Gastroesophageal sphincter (tissue), 4 donors: ENCODE measurements at places on chromosomes 6 and 20.

DNA sequence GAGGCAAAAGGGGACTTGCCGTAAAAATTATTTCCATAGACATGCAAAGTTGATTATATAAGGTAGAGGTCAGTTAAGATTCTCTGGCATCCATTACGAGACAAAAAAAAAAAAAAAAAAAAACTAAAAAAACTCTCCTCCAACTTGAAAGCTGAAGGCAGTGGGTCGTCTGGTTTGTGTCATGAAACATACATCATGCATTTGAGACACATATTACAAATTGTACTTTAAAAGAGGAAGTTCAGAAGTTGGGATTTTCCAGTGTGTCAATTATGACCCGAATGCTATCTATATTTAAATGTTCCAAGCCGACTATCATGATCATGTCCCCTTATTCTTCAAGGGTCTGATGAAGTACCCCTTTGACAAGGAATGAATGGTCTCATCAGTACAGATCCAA is 125.1 kb downstream of the ZNF217 start:
- H3K4me1 ChIP-seq = no peaks in the 10 kb centered on the region
- H3K27me3 ChIP-seq = no peaks in the 10 kb centered on the region

DNA sequence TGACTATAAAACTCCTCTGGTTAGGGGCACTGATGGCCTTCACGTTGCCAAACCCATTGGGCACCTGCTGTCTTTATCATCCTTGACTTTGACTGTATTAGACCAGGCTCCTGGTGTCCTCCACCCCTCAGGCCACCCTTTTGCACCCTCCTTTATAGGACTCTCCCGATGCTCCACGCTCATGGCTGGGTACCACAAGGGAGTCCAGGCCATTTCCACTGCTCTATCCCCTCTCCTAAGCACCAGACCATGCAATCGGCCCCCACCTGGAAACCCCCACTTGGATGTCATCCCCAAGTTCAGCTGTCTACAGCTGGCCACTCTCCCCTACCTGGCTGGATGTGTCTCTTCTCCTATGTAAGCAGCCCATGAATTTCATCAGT is 115.2 kb downstream of the TOX2 start:
- H3K27me3 ChIP-seq = no peaks in the 10 kb centered on the region
- H3K4me1 ChIP-seq = no peaks in the 10 kb centered on the region
- H3K4me3 ChIP-seq = no peak overlapping the region
- no peak overlapping the region for H3K27ac ChIP-seq
- ATAC-seq = no peak

GRCh38 chr6:11900662-11901598 is 111.2 kb upstream of the HIVEP1 start:
- no peak overlapping the region for H3K4me3 ChIP-seq
- H3K4me1 ChIP-seq = no peaks in the 10 kb centered on the region
- H3K27me3 ChIP-seq = no peaks in the 10 kb centered on the region
- no peaks in the 10 kb centered on the region for H3K36me3 ChIP-seq

DNA sequence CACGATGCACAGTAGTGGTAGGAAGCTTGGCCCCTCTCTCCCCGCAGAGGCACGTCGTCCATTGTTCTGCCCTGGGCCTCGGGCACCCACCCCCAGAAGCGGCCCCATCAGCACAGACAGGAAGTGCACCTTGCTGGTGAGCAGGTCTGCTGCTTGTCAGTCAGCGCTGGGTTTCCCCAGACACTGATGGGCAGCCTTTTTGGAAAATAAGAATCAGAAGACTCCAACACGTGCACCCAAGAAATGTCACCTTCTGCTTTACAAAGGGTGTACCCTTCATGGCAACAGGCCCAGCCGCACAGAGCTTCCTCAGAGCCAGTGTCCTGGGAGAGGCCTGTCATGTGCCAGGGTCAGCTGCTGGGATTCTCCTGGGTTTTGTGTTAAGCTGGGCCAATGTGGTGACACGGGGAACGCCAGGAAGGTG is 34.7 kb upstream of the IRF4 start:
- no peak overlapping the region for H3K4me3 ChIP-seq
- no peaks in the 10 kb centered on the region for H3K36me3 ChIP-seq
- H3K27ac ChIP-seq = no peak overlapping the region
- ATAC-seq = no peak

DNA sequence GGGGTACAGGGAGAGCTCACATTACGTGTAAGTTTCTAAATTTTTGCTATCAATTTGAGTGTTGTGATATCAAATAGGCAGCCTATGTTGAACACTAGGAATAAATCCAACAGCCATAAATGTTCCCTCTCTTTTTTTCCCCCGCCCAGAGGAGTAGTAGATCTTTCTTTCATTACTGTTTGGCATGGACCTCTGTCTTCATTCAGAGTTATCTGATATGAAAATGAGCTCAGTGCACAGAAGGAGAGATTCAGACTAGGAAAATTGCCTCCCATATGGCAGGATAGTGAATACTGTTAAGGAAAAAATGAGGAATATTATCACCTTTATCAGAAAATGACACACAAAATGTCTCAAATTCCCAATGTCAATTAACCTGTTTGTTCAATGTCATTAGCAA is 110.0 kb upstream of the EYS start:
- no peaks in the 10 kb centered on the region for H3K27me3 ChIP-seq
- no peak overlapping the region for H3K27ac ChIP-seq
- H3K4me3 ChIP-seq = no peak overlapping the region

DNA sequence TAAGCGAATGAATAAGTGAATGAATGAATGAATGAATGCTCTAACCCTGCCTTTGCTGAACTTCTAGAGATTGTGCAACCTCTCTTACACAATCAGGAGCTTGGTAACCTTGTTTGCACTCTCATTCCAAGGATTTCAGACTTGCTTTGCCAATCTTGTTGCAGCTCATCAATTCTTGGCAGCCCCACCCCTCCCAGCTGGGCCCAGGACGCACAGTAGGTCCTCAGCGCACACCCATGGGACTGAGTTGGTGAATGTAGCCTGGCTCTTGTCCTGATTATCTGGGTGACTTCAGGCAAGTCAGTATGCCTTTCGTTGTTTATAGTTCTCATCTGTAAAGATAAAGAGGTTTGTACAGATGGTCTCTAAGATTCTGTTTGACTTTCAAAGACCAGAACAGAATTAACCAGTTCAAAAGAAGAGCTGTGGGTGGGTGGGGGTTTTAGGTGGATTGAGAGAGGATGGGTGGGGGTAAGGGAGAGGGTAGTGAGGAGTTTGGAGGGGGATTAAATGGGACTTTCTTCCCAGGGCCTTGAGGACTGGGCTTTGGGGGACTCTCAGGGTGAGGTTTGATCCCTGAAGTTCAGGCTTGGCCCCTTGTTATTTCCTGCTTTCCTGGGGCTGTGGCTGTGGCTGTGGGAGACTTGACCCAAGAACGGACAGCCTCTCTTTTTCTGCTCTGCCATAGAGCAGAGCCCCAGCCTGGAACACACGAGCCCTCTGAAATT is 33.2 kb downstream of the VEGFA start:
- no peaks in the 10 kb centered on the region for H3K36me3 ChIP-seq
- no peak overlapping the region for H3K4me3 ChIP-seq
- no peaks in the 10 kb centered on the region for H3K27me3 ChIP-seq
- no peak overlapping the region for H3K27ac ChIP-seq

DNA sequence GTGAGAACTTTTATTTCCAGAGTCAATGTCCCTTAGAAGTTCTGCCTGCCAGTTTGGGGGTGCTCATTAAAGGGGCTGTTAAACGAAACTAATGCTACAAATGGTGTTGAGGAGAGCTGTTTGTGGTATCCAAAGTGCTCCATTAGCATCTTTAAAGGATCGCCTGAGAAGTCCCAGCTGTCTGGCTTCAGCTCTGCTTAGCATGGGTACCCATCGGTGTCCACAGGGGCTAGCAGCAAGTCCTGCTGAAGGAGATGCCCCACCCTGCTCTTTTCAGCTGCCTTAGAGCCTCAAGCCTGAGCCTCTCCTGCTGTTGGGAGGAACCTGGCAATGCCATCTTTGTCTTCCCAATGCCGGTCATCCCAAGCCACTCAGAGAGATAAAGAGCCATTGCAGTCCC is 111.1 kb downstream of the FOXO3 start:
- H3K27ac ChIP-seq = no peak overlapping the region
- H3K4me3 ChIP-seq = no peak overlapping the region
- H3K36me3 ChIP-seq = peaks cover 9% of the 10 kb centered on the region
- no peak for ATAC-seq

DNA sequence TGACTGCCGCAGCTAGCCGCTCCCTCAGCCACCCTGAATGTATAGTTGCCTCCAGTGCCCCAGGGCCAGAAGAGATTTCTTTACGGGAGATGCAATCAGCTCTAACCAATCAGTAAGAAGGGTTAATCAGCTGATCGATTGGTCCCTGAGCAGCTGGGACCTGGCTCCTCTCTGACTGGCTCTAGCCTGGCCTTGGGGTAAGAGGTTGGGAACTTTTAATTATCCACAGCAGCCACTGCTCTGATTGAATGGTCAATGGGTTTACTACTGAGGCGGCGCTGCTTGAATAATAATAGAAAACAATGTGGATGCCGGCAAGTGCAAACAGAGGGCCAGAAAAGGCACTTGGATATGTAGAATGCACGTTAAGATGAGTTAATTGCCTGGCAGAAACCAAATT is 99.8 kb downstream of the TFAP2A start:
- H3K27ac ChIP-seq = peak overlapping the region; percentile 78
- ATAC-seq = no peak
- no peak overlapping the region for H3K4me3 ChIP-seq
- H3K36me3 ChIP-seq = no peaks in the 10 kb centered on the region
- H3K27me3 ChIP-seq = no peaks in the 10 kb centered on the region

DNA sequence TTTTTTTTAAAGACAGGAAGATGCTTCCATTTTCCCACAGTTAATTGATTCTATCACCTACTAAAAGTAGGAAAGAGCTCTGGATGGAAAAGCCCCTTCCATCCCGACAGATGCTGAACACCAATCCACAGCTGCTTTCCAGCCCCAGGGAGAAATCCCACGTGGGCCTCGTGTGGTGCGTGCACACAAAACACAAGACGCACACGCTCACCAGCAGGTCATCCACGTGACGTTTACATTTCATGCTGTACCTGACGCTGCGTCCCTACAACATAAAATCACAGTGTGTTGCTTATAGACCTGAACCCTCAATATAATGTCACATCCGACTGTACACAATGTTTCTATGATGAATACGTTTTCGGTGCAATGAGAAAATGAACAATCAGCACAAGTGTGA is 50.2 kb upstream of the DACT2 start:
- no peak overlapping the region for H3K4me3 ChIP-seq
- H3K27ac ChIP-seq = no peak overlapping the region
- H3K4me1 ChIP-seq = peaks cover 32% of the 10 kb centered on the region
- H3K36me3 ChIP-seq = no peaks in the 10 kb centered on the region
- H3K27me3 ChIP-seq = no peaks in the 10 kb centered on the region

GRCh38 chr6:23747239-23747638 is 378.8 kb upstream of the NRSN1 start:
- no peak overlapping the region for H3K27ac ChIP-seq
- H3K4me1 ChIP-seq = no peaks in the 10 kb centered on the region
- no peaks in the 10 kb centered on the region for H3K27me3 ChIP-seq
- ATAC-seq = no peak

GRCh38 chr20:1663917-1664316 is 6.3 kb upstream of the SIRPG start:
- H3K27me3 ChIP-seq = peaks cover 16% of the 10 kb centered on the region
- no peak for ATAC-seq
- H3K36me3 ChIP-seq = no peaks in the 10 kb centered on the region
- no peak overlapping the region for H3K27ac ChIP-seq
- no peak overlapping the region for H3K4me3 ChIP-seq

DNA sequence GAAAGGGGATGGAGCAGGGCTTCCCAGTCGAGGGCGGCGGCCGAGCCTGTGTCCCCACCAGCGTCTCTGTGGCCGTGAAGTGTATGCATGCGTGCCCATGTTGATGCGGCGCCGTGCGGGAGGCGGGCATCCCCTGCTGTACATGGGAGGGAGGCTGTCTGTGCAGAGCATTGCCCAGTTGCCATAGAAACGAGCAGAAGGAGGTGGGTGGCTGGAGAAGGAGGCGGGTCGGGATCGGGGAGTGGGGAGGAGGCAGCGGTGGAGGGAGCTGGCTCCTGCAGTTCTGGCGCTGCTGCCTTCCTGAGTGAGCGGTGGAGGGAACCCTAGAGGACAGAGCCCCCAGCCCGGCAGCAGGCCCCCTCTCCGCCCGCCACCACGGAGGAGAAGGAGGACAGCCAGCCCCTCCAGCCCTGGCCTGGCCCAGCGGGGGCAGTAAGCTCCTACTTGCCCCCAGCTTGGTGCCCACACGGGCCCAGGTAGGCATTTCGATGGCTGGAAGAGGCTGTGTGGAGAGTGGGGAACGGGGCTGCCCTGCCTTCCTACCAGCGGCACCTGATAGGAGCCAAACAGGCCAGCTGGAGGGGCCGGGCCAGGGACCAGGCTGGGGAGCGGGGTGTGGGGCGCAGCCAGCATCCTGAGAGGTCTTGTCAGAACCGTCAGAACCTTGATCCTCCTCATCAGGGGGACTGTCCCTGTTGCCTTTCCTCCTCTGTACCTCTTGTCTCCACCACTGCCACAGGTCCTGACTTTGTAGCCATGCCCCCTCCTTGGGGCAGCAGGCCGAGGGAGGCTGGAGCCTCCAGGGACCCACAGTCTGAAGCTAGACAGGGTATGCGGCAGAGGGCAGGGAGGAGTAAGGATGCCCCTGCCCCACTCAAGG is 41.3 kb downstream of the SPDEF start:
- ATAC-seq = no peak
- peaks cover 42% of the 10 kb centered on the region for H3K27me3 ChIP-seq
- H3K36me3 ChIP-seq = no peaks in the 10 kb centered on the region
- H3K27ac ChIP-seq = no peak overlapping the region

- no peaks in the 10 kb centered on the region for H3K27me3 ChIP-seq
- H3K4me3 ChIP-seq = no peak overlapping the region
- H3K4me1 ChIP-seq = no peaks in the 10 kb centered on the region
- ATAC-seq = no peak
Measured at GRCh38 chr20:4916971-4917881, 84.1 kb downstream of the SLC23A2 start.

GRCh38 chr6:106870824-106871717 is 103.5 kb downstream of the CD24 start:
- no peak overlapping the region for H3K27ac ChIP-seq
- ATAC-seq = no peak
- H3K4me3 ChIP-seq = no peak overlapping the region
- H3K36me3 ChIP-seq = no peaks in the 10 kb centered on the region

DNA sequence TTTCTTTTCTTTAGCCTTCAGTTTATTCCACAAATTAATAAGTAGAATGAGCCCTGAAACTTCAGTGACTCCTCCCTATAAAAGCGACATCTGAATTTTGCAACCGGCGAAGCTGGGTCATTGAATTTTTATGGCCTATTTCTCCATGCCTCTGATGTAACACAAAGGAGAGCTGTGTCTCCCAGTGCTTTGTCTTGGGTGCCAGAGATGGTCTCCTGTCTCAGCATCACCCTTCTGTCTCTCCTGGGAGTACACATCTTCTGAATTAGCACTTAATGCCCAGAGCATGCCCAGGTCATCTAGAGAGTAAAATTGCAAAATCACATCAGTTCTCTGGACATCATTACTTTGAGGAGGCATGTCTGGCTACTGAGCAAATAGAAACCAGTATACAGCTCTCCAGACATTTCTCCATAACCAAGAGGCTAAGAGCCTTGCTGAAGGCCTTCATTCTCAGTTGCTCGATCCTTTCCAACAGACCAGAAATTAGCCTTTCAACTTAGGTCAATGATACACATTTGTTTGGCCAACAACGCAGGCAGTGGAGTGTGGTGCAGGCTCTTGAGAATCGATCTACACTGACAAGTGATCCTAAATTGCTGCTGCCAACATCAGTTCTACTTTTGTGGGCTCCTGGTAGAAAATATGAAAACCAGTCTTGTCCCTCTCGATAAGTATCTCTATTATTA is 176.0 kb upstream of the FOXQ1 start:
- no peak overlapping the region for H3K4me3 ChIP-seq
- ATAC-seq = peak; percentile 29
- no peaks in the 10 kb centered on the region for H3K27me3 ChIP-seq
- H3K36me3 ChIP-seq = no peaks in the 10 kb centered on the region
- no peaks in the 10 kb centered on the region for H3K4me1 ChIP-seq

GRCh38 chr6:2611092-2611491 is 139.6 kb downstream of the MYLK4 start:
- H3K27me3 ChIP-seq = no peaks in the 10 kb centered on the region
- H3K36me3 ChIP-seq = no peaks in the 10 kb centered on the region
- no peaks in the 10 kb centered on the region for H3K4me1 ChIP-seq
